ENCODE measurements at places on chromosomes 6 and 20.

DNA sequence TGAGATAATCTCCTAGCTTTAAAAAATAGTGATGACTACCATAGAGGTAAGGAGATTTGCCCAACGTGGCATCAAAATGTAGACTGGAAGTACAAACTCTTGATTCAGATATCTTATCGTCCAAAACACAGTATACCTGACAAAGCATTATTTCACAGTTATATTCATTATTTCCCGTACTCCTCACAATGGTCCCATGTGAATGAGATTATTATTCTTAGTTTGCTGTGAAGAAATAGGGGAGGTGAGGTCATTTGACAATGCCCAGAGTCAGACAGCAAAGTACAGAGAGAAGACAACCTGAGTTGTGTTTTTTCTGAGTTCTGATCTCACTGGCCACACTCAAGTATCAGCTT lies 1.2 kb upstream of the TFB1M start:
- H3K4me3 ChIP-seq: peak overlapping the region; percentile 90
- H3K36me3 ChIP-seq: peaks cover 5% of the 10 kb centered on the region
- no peak for DNase-seq
- H3K27me3 ChIP-seq: no peaks in the 10 kb centered on the region
- H3K27ac ChIP-seq: peak overlapping the region; percentile 88

- H3K27ac ChIP-seq: no peak overlapping the region
- no peak for DNase-seq
- no peaks in the 10 kb centered on the region for H3K4me1 ChIP-seq
- no peak overlapping the region for H3K4me3 ChIP-seq
These were observed 61.6 kb upstream of the DSP start for GRCh38 chr6:7479801-7480266.

DNA sequence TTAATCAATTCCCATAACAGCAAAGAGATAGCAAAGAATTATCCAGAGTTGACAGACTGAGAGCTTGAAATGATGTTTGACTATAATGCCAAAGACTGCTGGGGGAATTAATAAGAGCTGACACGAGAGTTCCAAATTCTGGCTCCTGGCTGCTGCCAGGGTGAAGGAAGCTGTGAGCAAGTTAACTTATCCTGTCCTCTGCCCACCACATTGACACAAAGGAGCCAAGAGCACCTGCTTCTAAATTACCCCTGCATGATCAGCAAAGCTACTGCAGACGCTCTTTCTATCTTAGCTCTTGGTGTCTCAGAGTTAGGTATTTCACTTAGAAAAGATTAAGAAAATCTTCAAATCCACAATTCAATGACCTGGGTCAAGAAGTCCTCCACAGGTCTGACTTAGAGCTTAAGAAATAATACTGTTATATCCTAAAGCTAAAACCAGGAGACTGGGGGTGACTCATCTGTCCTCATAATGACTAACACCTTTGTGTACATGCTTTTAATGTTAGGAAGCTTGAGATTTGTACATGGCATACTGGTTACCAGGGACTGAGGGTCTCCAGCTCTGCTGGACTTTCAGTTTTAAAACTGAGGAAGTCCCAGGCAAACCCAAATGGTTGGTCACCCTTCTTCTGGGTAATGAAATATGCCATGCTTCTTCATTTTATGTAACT lies 13.2 kb upstream of the FRK start:
- H3K36me3 ChIP-seq: no peaks in the 10 kb centered on the region
- DNase-seq: no peak
- no peaks in the 10 kb centered on the region for H3K4me1 ChIP-seq
- no peaks in the 10 kb centered on the region for H3K27me3 ChIP-seq

- DNase-seq: no peak
- H3K27me3 ChIP-seq: no peaks in the 10 kb centered on the region
- peaks cover 12% of the 10 kb centered on the region for H3K4me1 ChIP-seq
- H3K36me3 ChIP-seq: no peaks in the 10 kb centered on the region
- H3K27ac ChIP-seq: no peak overlapping the region
These were observed 98.4 kb upstream of the PREP start for GRCh38 chr6:105501246-105501645.

GRCh38 chr6:85390105-85390728 lies 59.7 kb upstream of the NT5E start:
- DNase-seq: no peak
- no peak overlapping the region for H3K4me3 ChIP-seq
- no peak overlapping the region for H3K27ac ChIP-seq
- H3K36me3 ChIP-seq: no peaks in the 10 kb centered on the region
- no peaks in the 10 kb centered on the region for H3K27me3 ChIP-seq
- no peaks in the 10 kb centered on the region for H3K4me1 ChIP-seq

- H3K4me1 ChIP-seq: peaks cover 30% of the 10 kb centered on the region
- peak overlapping the region; percentile 70 for H3K4me3 ChIP-seq
- peak overlapping the region; percentile 90 for H3K27ac ChIP-seq
- peaks cover 69% of the 10 kb centered on the region for H3K36me3 ChIP-seq
- no peak for DNase-seq
These were observed 984 bp downstream of the VARS2 start for GRCh38 chr6:30914854-30915590.

DNA sequence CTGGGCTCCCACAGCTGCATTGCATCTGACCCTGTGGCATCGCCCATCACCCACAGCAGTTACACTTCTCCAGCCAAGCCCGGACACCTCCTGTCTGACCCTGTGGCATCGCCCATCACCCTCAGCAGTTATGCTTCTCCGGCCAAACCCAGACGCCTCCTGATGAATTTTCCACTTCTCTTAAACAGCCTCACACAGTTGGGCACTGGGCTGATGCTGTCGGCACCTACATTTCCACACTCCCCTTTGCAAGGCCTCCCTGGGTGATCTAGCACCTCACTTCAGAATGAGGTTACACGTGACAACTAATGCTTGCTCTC lies 175.2 kb upstream of the ARID1B start:
- no peak overlapping the region for H3K4me3 ChIP-seq
- H3K27ac ChIP-seq: no peak overlapping the region
- no peaks in the 10 kb centered on the region for H3K4me1 ChIP-seq
- DNase-seq: peak; percentile 68
- no peaks in the 10 kb centered on the region for H3K36me3 ChIP-seq

- no peak overlapping the region for H3K27ac ChIP-seq
- H3K27me3 ChIP-seq: peaks cover 2% of the 10 kb centered on the region
- DNase-seq: no peak
- H3K4me1 ChIP-seq: no peaks in the 10 kb centered on the region
- H3K36me3 ChIP-seq: no peaks in the 10 kb centered on the region
- no peak overlapping the region for H3K4me3 ChIP-seq
These were observed 159.2 kb upstream of the ARG1 start for GRCh38 chr6:131413831-131414191.
